ENCODE measurements at places on chromosomes 1 and 21.

GRCh38 chr1:20470194-20470593 lies 15.8 kb downstream of the CAMK2N1 start:
- no peak for DNase-seq

GRCh38 chr1:198529414-198529813 lies 11.1 kb downstream of the ATP6V1G3 start:
- peak; percentile 18 for DNase-seq

- DNase-seq = no peak
Observed at GRCh38 chr1:30575066-30575465, 148.3 kb downstream of the MATN1 start.

GRCh38 chr1:29264773-29265389 lies 28.6 kb downstream of the PTPRU start:
- no peak for DNase-seq

- no peak for DNase-seq
Observed at GRCh38 chr1:202017749-202018467, 7.5 kb downstream of the ELF3 start.

DNA sequence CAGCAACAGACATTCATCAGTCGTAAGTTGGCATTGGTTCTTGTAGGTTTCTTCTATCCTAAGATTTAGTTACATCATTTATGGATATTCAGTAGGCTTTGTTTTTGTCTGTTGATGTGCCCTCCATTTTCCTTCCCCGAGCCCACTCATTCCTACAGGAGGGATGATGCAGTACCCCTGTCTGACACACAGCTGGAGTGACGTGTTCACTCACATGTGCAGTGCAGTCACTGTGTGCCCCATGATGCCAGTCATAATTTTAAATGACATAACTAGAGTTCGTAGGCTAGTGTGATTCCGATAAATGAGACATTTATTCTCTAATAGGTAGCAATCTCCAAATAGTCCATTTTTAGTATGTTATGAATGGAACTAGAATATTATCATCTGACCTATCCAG lies 438.4 kb downstream of the DSCAM start:
- no peak for DNase-seq

DNA sequence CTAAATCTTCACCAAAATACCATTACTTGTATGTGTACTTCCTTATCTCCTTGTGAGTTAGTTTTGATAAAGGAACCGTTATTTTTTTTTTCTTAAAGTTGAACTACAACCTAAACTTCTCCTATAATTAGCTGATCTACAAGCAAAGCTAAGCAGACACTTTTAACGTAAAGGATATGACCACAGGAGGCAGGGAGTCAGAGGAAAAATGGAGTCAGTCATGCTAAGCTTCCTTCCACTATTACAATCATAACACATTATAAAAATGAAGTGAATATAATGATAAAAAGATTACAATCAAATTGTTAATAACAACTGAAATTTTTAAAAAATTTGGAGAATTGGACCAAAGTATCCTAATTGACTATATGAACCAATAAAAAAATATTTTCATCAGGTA lies 892.6 kb downstream of the KCNT2 start:
- no peak for DNase-seq

DNA sequence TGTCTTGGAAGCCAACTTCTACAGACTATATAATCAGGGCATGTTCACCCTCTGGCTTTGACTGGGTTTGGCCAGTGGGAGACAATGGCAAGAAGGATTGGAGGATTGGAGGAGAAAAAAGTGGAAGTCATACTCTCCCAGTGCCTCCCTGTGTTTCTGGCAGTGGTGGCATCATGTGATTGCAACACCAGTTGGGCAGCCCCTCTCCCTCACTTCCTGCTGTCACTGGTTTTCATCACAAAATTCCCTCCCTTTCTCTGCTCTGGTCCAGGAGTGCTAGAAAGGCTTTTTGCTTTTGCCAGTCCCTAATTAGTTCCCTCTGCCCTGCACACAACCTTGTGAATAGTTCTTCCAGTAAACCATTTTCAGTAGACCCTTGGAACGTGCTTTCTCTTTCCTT lies 3.7 kb upstream of the QSOX1 start:
- DNase-seq = no peak

DNA sequence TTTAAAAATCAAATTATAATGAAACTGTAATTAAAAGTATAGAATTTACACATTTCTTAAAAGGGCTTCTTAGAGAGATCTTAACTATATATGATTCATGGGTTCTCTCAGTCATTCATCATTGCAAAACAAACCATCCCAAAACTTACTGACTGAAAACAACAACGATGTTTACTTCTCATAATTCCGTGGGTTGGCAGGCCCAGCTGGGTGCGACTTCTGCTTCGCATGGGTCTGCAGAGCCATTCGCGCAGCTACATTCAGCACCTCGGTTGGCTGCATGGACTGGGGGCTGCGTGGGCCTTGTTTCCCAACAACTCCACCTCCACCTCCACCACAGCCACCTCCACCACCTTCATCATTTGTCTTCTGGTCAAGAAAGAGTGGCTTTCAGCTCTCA lies 4.0 kb downstream of the SLAMF8 start:
- no peak for DNase-seq

- DNase-seq = no peak
Observed at GRCh38 chr1:26574018-26574417, 44.5 kb downstream of the RPS6KA1 start.

DNA sequence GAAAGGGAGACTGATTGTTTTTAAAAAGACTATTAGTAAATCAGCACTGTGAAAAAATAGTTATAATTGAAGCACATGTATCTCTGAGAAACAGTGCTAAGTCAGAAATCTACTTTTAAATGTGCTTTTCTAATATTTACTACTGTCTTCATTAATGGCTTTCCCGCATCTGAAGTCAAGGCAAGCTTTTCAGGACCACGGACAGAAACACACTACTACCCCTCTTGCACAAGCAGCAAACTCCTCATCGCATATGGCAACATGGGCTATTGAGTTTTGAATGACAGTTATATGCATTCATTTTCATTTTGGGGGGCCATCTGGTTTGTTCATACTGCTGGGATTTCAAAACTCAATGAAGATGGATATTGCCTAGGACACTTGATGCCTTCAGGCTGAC lies 433.4 kb upstream of the CAMK1G start:
- DNase-seq = no peak

DNA sequence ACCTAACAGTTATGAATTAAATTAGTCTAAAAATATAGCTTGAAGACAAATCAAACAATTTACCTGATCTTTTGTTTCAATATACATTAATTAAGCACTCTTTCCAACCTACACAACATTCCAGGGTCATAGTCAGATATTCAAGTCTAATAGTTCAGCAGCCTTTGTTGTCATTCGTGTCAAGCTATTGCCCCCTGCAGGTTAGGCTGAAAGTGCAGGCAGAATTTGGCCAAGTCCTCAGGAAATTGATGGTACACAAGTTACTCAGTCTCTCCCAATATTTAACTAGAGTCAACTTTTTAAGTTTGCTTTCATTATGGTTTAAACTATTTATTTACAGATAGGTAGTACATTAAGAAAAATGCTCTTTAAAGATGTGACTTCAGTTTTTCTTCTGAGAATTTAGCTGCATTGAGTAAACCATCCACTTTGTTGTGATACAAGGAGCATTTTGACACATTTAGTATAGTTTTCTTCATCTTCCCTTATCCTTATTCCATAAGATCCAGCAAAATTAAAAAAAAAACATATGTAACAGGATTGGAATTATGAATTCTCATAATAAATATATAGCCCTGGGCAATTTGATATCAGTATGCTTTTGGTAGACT lies 130.3 kb upstream of the DPYD start:
- peak; percentile 88 for DNase-seq

DNA sequence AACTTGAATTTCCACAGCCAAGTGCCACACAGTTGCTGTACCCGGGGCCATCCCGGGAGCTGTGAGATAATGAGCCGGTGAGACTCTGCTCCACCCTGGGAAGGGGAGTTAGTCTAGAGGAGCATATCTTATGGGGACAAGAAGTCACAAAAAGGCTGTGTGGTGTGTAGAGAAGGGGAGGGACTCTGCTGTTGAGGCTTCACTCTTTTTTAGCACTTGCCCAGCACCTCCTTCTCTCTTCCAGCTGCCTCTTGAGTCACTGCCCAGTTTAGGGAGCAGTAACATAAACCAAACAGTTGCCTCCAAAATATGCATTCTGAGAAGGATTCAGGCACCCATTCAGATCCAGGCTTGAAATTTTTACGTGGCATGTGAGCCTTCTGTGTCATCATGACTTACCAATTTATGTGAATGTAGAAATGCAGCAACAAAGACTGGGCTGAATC lies 744 bp upstream of the WDR26 start:
- no peak for DNase-seq

Measured in NCI-H1694 (cell line).